ENCODE measurements at places on chromosomes 16 and 17.

GRCh38 chr16:55123652-55124051 is 193.0 kb downstream of the IRX5 start:
- DNase-seq, result no peak

GRCh38 chr17:79804856-79805696 is 8.2 kb upstream of the CBX8 start:
- DNase-seq, result no peak

DNA sequence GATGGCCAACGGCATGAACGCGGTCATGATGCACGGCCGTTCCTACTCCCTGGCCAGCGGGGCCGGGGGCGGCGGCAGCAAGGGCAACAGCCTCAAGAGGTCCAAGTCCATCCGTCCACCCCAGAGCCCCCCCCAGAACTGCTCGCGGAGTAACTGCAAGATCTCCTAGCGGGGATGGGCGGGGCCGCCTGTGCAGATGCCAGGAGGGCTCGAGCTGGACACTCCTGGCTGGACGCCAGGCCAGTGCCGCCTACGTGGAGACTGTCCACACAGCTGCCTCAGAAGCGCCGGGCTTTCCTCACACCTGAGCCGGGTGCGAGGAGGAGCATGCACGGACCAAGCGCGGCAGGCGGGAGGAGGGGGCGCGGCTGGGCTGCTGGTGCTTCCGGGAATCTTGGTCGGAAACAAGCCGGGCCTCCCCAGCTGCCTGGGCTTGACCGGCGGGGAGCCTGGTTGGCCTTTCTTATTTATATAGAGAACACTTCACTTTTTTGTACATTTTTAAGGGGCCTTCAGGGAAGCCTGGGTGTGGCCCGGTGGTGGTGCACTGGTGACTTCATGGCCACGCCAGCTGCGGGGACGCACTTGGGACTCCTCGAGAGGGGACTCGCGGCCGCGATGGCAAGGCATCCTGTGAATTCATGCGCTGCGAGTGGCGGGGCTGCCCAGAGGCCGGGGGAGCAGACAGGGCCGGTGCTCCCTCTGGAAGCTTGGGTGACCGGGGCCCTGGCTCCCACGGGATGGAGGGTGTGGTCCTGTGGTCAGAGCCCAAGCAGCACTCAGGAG is 3.1 kb upstream of the WFIKKN1 start:
- DNase-seq, result peak; percentile 98

DNA sequence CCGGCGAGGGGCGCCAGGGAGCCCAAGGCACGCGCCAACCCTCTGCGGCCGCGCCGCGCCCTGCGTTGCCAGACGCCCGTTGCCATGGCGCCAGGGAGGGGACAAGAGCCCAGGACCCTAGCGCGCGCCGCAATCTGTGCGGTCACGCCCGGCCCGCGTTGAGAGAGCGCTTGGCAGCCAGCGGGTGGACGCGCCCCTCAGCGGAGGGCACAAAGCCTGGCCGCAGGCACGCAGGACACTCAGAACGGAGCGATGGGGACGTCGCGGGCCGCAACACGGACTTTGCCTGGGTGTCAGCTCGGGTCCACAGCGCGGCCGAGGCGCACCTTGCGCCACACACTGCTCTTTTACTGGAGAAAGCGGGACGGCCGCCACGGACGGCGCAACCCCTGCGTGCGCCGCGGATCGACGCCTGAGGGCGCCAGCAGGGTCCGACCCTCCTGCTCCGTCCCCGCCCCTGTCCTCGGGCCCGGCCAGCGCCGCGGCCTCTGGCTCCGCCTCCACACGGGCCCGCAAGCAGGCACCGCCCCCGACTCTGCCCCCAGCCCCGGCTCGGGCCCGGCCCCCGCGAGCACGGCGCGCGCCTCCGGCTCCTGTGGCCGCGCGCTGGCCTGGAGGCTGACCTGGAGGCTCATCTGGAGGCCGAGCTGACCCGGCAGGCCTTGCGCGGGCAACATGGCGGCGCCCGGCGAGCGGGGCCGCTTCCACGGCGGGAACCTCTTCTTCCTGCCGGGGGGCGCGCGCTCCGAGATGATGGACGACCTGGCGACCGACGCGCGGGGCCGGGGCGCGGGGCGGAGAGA is at the start of gene GFER:
TSS of gene GFER (plus strand) at position 650 of the 803 bp plus-strand sequence. CDS start at position 676, 26 bp downstream.
- peak; percentile 92 for DNase-seq

DNA sequence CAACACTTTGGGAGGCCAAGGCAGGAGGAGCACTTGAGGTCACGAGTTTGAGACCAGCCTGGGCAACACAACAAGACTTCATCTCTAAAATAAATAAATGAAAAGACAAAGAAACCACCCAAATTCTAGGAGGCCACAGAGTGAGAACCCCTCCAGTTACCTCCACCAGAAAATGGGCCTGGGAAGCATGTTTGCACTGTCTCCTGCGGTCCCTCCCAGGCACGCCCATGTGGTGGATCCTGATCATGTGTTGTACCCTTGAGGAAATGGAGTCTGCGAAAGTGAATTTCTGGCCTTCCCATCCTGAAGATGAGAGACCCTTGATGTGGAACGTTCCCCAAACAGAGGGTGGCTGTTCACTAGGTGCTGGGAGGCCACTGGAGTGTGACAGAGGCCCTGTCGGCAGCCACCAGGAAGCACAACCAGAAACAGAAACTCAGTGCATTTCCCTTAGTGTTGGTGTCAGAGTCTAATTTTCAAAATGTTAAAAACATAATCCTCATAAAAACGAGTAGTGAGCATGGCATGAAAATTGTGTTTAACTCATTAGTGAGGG is 19.2 kb upstream of the USP22 start:
- DNase-seq, result no peak

DNA sequence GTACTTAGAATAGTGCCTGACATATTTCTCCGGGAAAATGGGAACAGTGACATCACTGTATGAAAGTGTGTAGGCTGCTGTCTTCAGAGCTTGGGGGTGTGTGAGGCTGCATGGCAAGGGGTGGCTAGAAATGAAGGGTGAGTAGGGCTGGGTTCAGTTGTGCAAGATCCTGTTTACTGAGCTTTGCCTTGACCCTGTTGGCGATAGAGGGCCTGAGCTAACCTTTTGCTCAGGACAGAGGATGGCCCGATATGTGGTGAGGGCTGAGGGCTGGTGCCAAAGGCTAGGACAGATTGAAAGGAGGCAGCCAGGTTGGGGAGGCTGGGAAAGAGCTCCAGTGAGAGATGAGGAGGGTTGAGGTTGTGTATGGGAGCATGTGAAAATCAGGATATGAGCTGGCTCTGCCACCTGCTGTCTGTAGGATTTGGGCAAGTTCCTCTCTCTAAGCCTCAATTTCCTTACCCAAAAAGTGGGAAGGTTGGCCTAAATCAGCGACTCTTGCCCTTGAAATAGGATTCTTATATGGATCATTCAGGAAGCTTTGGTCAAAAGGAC is 6.0 kb upstream of the CCL1 start:
- no peak for DNase-seq

GRCh38 chr16:10964039-10964890 is 19.9 kb downstream of the CLEC16A start:
- DNase-seq, result peak; percentile 66

DNA sequence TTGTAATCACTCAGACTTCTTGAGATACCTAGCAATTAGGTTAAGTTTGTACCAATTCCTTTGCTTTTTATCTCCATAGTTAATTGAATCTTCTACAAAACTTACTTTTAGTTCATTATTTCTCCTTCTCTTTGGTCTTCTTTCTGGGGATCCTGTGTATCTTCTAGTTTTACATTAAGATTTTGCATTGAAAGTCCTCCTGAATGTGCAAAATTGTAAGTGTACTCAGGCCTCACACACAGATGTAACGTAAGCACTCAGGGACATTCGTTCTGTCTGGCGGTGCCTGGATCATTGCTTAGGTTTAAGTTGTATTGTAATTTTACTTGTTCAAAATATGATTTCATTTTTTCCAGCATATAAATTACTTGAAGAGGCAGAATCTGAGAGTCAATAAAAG is 222.6 kb upstream of the CPHXL start:
- DNase-seq, result no peak

Measured in Caki2 (cell line).